Motor neuron (in vitro differentiated cells): ENCODE measurements at places on chromosomes 7 and 10. TPM values are rescaled to one million over a fixed set of nuclear protein-coding genes. Genes with fewer than 3 reads are reported as not detected.

DNA sequence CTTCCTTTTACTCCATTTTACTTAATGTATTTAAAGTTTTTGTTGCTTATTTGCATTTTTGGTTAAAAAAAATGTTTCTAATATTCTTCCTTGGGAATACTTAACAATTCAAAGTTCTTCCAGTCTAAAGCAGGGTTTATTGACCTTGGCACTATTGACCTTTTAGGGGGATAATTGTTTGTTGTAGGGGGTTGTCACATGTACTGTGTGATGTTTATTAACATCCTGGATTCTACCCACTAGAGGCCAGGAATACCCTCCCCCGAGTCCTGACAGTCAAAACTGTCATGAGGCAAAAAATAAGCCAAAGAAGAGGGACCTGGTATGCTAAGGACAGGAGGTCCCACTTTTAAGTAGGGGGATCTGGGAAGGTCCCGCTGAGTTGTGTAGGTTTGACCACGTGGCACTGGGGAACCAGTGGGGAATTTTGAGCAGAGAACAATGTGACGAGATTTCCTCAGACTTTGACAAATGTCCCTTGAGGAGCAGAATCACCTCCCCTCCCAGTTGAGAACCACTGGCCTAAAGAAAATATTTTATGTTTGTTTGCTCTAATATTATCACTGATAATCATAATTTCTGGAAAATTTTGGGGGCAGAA lies 178.3 kb upstream of the PRR15 start:
- no peak for ATAC-seq

- ATAC-seq: peak; percentile 83
Observed at GRCh38 chr7:16657656-16658279, 11.8 kb downstream of the BZW2 start.

DNA sequence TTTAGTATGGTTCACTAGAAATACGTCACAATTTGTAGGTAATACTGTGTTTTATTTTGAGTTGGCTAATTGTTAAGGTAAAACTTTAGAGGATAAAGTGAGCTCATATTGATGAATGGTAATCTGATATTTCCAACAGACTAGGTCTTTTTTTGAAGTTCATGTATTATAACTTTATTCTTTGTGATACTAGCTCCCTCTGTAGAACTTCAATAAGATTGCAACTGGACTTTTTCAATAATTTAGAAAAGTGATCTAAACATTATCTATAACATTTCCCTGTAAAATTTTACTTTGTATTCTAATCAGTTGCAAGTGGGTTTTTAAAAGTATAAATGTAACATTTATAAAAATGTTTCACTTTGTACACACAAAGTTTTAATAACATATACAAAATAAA lies 83.5 kb downstream of the ADK start:
- ATAC-seq: no peak

- ATAC-seq: peak; percentile 91
Observed at GRCh38 chr10:73110345-73110849, at the start of gene NUDT13. NUDT13 (plus strand) TSS chr10:73110455; CDS start chr10:73114366, 3,911 bp downstream.

DNA sequence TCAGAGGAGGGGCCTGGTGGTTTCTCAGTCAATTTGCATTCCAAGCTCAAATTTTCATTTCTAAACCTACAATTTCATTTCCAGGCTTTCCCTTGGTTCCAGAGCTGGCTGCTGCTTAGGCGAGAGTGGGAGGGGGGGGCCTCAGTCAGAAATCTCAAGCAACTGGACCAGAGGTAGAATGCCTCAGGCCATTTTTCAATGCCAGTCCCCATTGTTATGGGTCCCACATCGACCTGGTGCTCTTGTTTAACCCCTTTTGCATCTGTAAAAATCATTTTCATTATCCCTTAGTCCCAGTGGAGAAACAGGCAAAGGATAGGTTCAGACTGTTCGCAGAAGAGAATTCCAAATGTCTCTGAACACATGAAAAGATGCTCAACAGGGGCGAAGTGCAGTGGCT lies 13.5 kb upstream of the BAG3 start:
- ATAC-seq: no peak

DNA sequence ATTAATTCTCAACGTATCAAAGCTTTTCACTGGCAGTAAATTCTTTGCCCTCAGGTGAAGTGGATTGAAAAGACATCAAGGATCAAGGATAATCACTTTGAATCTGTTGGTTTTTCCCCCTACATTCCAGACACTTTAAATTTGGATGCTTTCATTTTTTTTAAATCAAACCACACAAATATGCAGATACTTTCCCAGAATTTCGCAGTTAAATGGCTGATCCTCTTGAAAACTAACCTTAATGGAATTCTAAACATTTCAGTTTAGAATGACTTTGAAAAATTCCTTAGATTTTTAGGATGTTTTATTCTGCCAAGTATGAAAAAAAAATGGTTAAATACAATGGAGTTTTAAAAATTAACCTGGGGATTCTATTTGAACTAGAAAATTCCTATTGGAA lies 325.9 kb downstream of the GFRA1 start:
- ATAC-seq: no peak

- no peak for ATAC-seq
Observed at GRCh38 chr7:116342125-116342524, 131.8 kb downstream of the TES start.

- no peak for ATAC-seq
Observed at GRCh38 chr10:80590585-80591125, 53.0 kb downstream of the SH2D4B start.

DNA sequence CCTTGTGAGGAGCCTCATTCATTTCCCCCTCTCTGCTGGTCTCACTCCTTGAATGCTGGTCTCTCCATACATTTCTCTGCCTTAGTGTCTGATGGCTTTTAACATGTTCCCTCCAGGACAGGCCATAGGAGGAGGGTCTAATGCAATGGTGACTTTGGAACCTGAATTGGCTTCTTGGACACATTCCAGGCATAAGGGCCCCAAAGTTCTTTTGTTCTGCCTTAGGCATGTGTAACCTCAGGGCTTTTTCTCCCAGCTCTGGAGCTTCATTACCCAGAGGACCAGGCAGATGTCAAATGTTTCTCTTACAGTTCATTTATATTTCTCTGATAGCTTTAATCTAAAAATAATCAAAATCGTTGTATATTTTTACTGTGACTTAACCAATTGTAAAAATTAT lies 162.6 kb downstream of the SDK1 start:
- no peak for ATAC-seq

- ATAC-seq: peak; percentile 82
Observed at GRCh38 chr7:146115851-146116520, 615 bp upstream of the CNTNAP2 start.

GRCh38 chr7:24378871-24379616 lies 95.1 kb downstream of the NPY start:
- ATAC-seq: no peak

GRCh38 chr10:24984906-24985305 lies 31.1 kb downstream of the ENKUR start:
- ATAC-seq: no peak

- ATAC-seq: no peak
Observed at GRCh38 chr10:47114680-47115186, 185.3 kb upstream of the GDF10 start.

DNA sequence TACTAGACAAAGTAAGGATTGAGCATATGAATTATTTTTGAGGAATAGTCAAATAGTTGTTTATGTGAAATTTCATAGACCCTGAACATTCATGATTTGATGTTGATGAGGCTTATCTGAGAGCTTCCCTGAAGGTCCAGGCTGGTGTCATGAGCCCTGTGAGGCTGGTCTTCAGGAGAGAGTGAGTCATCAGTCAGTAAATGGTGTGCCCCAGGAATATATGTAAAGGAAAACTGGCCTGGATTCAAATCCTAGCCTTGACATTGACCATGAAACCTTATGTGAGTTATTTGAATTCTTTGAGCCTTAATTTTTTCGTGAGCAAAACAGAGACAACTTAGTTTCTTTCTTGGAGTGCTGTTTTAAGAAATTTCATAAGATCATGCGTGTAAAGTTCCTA lies 6.2 kb downstream of the TMEM236 start:
- no peak for ATAC-seq

- no peak for ATAC-seq
Observed at GRCh38 chr10:356452-356851, 221.2 kb downstream of the ZMYND11 start.

DNA sequence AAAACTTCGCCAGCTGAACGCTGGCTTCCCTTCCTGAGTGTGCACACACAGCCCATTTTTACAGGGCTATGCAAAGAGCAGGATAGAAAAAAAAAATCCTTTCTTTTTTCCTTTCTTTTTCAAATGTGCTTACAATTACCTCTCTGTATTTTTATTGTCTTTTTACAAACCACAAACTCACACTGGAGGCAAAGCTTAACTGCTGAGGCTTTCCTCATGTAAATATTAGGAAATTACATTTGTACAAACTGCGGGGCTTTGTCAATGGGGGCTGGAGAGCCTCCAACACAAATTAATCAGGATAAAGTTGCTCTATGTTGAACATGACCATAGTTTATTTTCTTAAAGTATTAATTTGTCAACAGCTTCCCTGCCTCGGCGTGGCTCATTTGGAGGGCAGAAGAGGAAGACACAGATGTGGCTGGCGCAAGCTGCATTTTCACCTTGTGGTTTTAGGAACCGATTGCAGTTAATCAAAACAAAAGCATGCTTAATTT lies 411.7 kb upstream of the MKI67 start:
- ATAC-seq: no peak

DNA sequence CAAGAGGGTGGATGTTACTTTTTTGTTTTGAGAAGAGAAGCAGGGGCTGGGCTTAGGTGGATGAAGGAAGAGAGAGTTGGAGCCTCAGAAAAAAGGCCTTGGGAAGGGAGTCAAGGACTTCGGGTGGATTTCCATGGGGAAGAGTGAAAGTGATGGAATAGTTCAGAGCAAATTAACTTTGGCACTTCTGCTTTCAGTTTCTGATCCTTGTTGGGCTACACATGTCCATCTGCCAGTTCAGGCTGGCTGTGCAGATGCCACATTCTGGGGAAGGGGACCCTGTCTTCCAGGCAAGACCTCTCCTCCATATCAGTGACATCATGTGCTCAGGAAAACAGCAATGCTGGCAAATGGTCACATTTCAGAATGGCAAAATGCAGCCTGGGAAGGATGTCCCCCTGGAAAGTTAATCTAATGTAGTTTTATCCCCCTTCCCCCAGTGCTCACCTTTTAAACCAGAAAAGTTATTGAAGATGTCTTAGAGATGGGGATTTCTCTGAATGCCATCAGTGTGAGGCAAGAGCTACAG lies 86.0 kb downstream of the WDFY4 start:
- no peak for ATAC-seq

DNA sequence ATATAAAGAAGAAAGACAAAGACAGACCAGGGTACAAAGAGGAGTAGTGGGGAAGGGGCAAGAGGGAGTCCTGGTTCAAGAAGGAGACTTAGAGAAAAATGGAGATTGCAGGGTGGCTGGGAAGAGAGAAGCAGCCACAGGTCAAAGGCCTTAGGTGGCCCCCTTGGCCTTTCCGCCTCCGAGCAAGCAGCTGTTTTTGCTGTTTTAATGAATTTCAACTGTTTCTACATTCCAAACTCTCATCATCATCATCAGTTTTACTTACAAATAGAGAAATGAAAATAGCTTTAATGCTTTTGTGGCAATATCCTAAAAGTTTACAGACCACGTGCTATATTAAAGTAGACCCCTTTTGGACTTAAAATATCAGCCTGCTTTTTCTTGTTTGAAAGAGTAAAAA lies 399.7 kb downstream of the EXOC4 start:
- ATAC-seq: no peak

- ATAC-seq: peak; percentile 69
Observed at GRCh38 chr7:17679458-17679857, 260.8 kb downstream of the SNX13 start.

- no peak for ATAC-seq
Observed at GRCh38 chr10:31927565-31927883, 1.1 kb downstream of the ARHGAP12 start.

DNA sequence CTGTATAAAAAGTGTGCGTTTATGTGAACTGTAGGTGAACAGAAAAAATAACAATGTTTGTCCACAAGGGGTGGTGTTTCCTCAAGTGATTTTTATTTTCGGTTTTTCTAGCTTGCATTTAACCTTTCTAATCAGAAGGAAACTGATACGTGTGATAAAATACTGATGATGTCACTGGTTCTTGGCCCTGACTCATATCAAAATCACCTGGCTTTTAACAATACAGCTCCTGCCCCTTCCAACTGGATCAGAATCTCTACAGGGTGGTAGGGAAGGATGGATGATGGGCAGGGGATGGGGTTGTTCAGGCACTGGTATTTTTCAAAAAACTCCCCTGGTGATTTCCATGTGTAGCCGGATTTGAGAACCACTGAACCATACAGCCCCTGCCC lies 10.9 kb downstream of the NPFFR1 start:
- ATAC-seq: peak; percentile 50

GRCh38 chr7:158549616-158550393 lies 37.8 kb downstream of the PTPRN2 start:
- no peak for ATAC-seq

DNA sequence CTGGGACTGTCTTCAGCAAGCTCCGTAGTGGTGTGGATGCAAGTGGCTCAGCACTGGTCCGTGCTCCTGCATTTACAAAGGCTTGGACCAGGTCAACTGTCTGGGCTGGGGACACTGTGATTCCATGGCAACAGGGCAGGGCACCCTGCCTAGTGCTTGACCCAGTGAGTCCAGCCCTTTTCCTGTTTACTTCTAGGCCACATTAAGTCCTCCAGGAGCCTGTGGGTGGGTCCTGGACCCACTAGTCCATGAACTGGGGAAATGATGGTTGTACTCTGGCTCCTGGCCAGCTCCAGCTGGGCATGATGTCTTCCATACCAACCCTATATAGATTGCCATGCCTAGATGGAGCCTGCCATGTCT lies 152.0 kb downstream of the RPS24 start:
- no peak for ATAC-seq

- no peak for ATAC-seq
Observed at GRCh38 chr10:66927251-66927935, 1.6 kb downstream of the LRRTM3 start.

GRCh38 chr10:112955582-112956421 lies 5.8 kb downstream of the TCF7L2 start:
- ATAC-seq: no peak

- no peak for ATAC-seq
Observed at GRCh38 chr10:90959826-90960225, 38.9 kb upstream of the ANKRD1 start.

DNA sequence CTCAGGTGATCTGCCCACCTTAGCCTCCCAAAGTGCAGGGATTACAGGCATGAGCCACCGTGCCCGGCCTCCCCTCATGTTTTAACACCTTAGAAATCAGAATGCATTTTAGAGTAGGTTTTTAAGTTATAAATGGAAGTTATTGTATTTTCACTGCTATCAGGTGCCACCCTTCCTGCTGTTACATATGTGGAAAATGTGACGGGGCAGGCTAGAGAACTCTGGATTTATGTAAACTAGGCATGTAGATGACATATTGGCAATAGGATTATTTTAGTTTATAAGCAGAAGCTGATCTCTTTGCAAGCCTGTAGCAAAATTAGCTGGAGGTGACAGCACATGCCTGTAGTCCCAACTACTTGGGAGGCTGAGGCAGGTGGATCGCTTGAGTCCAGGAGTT lies 2.1 kb downstream of the CASP2 start:
- ATAC-seq: no peak

AHR gene
- 32.2 and 50.8 TPM in 2 replicates for total RNA-seq

SRGN gene
- total RNA-seq: 0.92 and 1.4 TPM in 2 replicates

NUTM2E gene
- 0.14 and 0.16 TPM in 2 replicates for total RNA-seq

PALD1 gene
- 1.6 and 1.7 TPM in 2 replicates for total RNA-seq

TRIL gene
- 0.56 and 0.70 TPM in 2 replicates for total RNA-seq

SEMA4G gene
- total RNA-seq: 10.3 and 12.0 TPM in 2 replicates

OR2A12 gene
- 0.35 TPM in 1 of 2 replicates, not detected in the other for total RNA-seq

ATRNL1 gene
- total RNA-seq: 22.0 and 24.2 TPM in 2 replicates

C7orf33 gene
- not detected in 2 replicates for total RNA-seq

CALHM3 gene
- 0.36 TPM in 1 of 2 replicates, not detected in the other for total RNA-seq

TMEM213 gene
- total RNA-seq: 0.15 TPM in 1 of 2 replicates, not detected in the other
